ENCODE measurements at places on chromosomes 6 and 20.

DNA sequence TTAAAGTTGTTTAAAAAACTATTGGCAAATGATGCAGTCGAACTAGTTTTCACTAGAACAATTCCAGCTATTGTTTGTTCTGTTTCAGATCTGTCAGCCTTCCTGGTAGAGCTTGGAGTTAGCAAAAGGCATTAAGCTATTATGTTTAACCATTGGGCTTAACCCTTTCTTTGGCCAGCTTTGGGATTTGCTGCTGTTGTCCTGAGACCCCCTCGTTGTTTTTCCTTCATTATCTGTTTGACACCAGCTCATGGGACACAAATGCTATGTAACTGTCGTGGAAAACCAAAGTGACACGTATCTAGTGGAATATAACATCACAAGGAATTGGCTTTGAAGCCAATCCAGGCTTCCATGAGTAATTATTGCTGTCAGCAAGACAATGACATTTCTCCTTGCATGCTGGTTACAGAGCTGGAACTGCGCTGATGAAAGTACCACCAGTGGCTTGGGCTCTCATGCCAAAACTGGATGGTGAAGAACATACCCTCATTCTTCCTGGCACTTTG is 96.0 kb downstream of the EYA2 start:
- DNase-seq, result no peak

- DNase-seq, result no peak
These were observed 81.2 kb downstream of the DACT2 start for GRCh38 chr6:168238159-168238909.

DNA sequence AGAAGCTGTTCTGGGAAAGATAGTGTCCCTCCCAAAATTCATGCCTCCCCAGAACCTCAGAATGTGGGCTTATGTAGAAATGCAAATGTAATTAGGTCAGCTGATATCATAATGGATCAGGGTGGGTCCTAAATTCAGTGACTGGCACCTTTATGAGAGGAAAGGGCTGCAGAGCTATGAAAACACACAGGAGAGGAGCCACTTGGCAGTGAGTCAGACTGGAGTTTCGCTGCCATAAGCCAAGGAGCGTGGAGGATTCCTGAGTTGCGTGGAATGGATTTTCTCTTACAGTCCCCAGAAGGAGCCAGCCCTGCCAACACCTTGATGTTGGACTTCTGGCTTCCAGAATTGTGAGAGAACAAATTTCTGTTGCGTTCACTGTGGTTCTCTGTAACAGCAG is 249.8 kb upstream of the PMEPA1 start:
- no peak for DNase-seq

GRCh38 chr6:169776379-169776778 is 25.0 kb downstream of the ERMARD start:
- no peak for DNase-seq

- DNase-seq, result peak; percentile 61
These were observed 50.6 kb upstream of the SLC32A1 start for GRCh38 chr20:38673725-38674091.

GRCh38 chr6:55433446-55434130 is 106.3 kb downstream of the GFRAL start:
- no peak for DNase-seq

GRCh38 chr6:143252961-143253360 is 192.3 kb downstream of the AIG1 start:
- DNase-seq, result no peak

- no peak for DNase-seq
These were observed 41.5 kb downstream of the DSE start for GRCh38 chr6:116412270-116412669.

GRCh38 chr6:133298335-133298734 is 57.2 kb downstream of the EYA4 start:
- DNase-seq, result no peak

DNA sequence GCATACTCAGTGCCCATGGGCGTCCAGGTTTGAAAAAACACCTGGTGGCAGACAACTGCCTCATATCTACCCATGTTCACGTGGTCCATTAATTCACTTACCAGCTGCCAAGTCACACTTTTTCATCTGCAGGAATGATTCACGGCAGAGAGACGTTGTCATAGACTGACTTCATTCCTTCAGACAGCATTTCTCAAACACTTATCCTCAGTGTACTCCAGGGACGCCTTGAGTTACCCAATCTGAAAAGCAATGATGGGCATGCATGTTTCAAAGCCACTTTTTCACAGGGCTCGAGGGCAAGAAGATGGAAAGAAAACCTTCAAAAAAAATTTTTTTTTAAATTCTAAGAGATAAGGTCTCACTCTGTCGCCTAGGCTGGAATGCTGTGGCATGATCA is 6.0 kb downstream of the MMP24OS start:
- no peak for DNase-seq

DNA sequence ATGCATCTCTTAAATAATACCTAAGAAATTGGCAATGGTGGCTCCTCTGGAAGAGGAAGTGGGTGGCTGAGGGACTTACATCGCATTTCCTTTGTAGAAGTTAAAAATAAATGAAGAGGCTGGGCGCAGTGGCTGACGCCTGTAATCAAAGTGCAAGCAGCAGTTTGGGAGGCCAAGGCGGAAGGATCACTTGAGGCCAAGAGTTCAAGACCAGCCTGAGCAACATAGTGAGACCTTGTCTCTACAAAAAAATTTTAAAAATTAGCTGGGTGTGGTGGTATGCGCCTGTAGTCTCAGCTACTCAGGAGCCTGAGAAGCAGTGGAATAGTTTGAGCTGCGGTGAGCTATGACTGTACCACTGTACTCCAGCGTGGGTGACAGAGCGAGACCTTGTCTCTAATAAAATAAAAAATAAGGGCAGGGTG is 12.2 kb upstream of the NCOA3 start:
- DNase-seq, result no peak

- no peak for DNase-seq
These were observed 1424.6 kb upstream of the ADGRB3 start for GRCh38 chr6:67210450-67210849.

DNA sequence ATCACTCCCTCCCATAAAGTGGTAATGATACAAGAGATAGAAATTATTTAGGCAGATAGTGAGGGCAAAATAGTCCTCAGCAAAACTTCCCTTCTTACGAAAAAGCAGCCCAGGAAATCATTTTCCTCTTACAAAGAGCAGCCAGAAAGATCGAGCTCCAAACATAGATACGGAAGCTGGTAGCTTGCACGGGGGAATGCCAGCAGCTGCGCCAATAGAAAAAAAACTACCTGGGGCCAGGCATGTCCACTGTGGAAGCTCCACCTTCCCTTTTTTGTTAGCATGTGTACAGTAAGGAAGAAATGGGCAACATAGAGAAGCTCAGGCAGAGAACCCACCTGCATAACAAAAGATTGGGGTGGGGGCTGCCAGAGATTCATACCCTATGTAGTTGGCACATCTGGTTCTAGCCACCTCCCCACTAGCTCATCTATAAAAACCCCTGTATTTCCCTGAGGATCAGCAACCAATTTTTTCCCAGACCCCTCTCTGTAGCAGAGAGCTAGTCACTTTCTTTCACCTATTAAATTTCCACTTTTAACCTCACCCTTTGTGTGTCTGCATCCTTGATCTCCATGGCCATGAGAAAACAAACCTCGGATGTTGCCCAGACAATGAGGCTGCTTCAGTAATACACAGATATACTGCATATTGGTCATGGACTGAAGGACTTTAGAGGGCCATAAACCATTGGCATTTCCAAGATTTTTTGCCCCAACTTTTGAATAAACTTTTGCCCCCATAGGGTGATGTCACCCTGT is 52.1 kb downstream of the SOD2 start:
- DNase-seq, result no peak

- DNase-seq, result no peak
These were observed 13.4 kb upstream of the IP6K3 start for GRCh38 chr6:33759887-33760629.

DNA sequence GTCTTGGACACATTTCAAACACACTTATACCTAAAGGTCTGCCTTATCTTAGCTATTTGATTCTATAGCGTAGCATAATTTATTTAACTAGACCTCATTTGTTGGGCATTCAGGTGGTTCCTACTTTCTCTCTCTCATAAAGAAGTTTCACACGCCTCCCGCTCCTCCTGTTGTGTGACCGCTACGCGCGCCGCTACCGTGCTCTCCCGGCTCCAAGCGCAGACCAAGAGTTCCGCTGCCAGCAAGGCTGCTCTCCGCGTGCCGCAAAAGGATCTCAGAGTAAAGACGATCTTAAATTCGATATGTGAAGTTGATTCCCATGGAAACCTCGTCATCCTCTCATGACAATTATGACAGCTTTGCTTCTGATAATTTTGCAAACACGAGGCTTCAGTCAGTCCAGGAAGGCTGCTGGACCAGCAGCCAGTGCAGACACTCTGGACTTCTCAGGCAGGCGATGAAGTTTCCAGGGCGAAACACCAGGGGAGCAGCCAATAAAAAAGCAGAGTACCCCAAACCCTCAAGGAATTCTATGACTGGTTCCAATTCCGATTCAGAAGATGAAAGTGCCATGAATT is 20.4 kb downstream of the PRSS16 start:
- DNase-seq, result no peak

DNA sequence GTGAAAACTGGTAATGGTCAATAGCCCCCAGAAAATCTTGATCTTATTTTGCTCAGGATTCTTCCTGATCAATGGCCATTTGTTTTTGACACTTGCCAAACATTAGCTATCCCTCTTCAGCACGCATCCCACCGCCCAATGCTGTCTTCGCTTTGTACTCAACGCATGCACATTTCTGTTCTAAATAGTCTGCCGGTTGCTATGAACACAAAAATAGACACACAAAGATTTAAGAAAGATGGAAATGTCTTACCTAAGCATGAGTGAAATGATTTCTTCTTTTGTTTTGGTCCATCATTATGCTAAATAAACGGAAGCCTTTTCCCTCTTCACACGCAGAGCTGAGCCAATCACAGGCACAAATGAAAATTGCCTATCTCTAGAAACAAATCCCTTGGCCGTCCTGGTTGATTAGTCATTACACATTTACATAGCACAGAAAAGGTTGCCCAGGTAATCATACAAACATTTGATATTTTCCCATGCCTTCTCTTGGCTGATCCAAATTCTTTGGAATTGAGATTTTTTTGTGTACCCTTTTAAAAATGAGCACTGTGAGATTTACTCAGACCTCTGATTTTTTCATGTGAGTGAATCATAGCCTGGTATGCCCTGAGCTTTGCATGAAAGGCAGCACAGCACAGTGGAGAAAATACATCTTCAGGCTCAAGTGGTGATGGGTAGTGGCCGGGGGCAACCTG is 70.5 kb upstream of the FAM184A start:
- no peak for DNase-seq

- DNase-seq, result no peak
These were observed 26.6 kb upstream of the ADGRF4 start for GRCh38 chr6:47671777-47672176.

- peak; percentile 4 for DNase-seq
These were observed 69.1 kb upstream of the HSF2 start for GRCh38 chr6:122330315-122330714.

GRCh38 chr6:148509800-148510581 is 167.4 kb downstream of the SASH1 start:
- DNase-seq, result no peak

DNA sequence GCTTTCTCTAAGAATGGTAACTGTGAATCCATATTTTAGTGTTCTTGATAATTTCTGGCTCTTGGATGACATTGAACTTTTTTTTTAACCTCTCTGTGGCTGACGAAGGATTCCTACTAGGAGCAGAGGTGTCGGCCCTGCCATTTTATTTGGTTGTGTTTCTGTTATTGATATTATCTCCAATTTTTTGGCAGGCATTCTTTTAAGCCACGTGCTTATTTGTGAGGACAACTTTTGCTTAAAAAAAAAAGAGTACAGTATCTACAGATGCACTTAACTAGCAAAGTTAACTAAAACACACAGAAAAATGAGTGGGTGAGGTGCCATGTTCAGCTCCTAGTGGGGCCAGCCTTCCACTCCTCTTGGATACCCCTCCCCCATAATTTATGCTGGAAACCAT is 1.1 kb downstream of the FANCE start:
- DNase-seq, result no peak

DNA sequence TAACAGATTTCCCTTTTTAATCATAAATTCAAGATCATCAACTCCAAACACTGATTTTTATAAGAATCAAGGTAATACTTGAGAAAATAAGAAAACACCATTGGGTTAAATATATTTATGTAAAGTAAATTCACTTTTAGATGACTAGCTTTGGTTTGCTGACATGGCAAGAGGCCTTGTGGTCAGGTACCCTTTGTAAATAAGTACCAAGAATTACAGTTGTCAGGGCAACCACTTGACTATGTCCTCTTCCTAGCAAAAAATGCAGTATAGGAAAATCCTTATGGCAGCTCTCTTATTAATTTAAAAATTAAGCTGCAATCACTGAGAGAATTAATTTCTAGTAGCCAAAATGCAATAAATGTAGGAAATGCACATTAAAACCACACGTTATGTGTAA is 153.8 kb downstream of the INSM1 start:
- no peak for DNase-seq

DNA sequence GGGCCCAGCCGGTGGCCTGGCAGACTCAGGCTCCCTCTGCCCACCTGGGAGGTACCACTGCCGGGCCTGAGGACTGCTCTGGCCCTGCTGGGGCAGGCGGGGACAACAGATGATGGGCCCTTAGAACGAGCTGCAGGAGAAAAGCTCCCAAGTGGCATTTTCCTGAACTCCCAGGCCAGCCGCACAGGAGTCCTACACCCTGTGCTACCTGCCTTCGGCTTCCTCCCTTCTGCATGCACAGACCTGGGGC is 41.3 kb downstream of the DSTN start:
- no peak for DNase-seq

GRCh38 chr20:38246357-38247165 is 14.0 kb downstream of the KIAA1755 start:
- no peak for DNase-seq

DNA sequence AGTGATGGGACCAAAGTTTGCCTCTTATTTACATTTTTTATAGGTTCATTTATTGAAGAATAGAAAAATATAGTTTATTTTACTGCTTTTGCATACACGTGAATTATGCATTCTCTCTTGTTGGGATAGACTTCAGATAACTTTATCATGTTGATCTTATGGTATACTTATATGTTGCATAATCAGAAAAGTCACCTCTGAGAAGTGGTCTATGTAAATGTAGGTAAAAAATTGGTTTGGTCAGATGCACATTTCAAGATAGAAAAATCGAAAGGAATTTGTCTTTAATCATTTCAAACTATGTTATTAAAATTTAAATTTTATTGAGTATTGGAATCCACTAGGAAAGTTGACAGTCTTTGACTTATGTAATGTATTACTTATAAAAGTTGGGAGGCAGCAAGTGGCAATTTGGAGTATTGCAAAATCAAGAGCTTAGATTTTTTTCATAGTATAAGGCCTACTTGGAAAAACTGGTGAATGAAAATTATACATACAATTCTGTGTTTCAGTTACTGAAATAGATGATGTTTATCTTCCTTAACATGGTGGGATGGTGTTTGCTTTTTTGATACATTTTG is 2.4 kb downstream of the PHF3 start:
- DNase-seq, result no peak

- DNase-seq, result peak; percentile 26
These were observed 129.3 kb downstream of the KLHL32 start for GRCh38 chr6:97053643-97054411.

- no peak for DNase-seq
These were observed 566.2 kb upstream of the NOX3 start for GRCh38 chr6:156021746-156022396.

- peak; percentile 7 for DNase-seq
These were observed 158.7 kb downstream of the TFAP2A start for GRCh38 chr6:10256113-10256690.

- no peak for DNase-seq
These were observed 831 bp upstream of the SIRPB2 start for GRCh38 chr20:1491860-1492642.

GRCh38 chr6:44264154-44265006 is 971 bp downstream of the NFKBIE start:
- DNase-seq, result peak; percentile 27

GRCh38 chr6:168371981-168372711 is 52.6 kb upstream of the DACT2 start:
- DNase-seq, result no peak

Data from SK-N-SH (cell line).